ENCODE measurements at places on chromosomes 7 and 10.

DNA sequence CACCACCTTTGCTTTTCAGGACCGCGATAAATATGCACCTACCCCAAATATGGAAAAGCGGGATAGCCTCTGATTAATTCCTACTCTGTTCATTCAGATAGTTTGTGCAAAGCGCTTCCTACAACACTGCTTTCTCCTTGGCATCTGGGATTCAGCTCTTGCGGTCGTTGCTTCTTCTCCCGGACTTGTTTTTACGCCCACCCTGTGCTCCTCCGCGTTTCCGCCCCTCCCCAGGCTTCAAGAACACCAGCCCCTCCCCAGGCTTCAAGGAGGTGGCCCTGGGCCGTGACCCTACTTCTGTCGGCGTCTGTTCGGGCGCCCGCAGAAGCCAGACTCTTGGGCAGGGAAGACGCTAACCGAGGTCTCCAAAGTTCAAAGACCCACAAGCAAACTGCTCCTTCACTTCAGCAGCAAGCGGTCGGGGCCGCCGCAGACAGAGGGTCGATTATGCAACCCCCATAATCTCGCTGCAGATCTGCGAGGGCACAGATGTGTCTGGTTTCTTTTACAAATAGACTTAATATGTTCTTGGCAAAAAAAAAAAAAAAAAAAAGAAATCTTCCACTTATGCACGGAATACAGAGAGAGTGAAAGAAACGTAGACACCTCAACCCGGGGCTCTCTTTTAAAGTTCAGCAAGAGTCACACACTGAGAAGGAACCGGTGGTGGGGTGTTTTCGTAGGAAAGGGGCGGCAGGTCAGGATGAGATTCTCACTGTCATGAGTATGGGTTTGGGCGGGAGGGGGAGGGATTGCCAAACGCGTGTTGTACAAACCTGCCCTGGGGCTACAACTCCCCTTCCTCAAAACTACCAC lies 1.9 kb downstream of the DLX5 start:
- DNase-seq, result no peak

- no peak for DNase-seq
Measured at GRCh38 chr10:104648421-104648820, 7.3 kb downstream of the SORCS3 start.

GRCh38 chr7:144401490-144401889 lies 2.0 kb downstream of the NOBOX start:
- no peak for DNase-seq

- no peak for DNase-seq
Measured at GRCh38 chr10:7383442-7383841, 27.4 kb downstream of the SFMBT2 start.

- no peak for DNase-seq
Measured at GRCh38 chr10:57917019-57917418, 350.7 kb downstream of the IPMK start.

- DNase-seq, result no peak
Measured at GRCh38 chr7:149864751-149865150, 9.0 kb upstream of the ATP6V0E2 start.

- DNase-seq, result no peak
Measured at GRCh38 chr7:92631850-92632487, 41.8 kb upstream of the FAM133B start.

DNA sequence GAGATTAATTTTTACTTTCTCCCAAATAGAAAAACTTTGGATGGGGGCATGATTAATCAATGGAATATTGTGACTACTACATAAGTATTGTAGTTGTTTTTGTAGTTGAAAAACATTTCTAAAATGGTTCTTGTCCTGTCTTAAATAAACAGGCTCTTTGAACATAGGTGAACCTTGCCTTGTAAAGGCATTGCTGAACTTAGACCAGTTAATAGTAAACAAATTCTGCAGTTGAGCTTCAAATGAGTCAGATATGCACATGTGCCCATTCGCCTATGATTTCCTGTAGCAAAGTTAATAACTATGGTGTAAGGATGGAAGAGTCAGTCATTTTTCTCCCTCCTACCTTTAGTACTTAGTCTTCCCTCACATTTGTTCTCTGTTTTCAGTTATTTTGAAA lies 22.6 kb downstream of the CUTC start:
- DNase-seq, result no peak

DNA sequence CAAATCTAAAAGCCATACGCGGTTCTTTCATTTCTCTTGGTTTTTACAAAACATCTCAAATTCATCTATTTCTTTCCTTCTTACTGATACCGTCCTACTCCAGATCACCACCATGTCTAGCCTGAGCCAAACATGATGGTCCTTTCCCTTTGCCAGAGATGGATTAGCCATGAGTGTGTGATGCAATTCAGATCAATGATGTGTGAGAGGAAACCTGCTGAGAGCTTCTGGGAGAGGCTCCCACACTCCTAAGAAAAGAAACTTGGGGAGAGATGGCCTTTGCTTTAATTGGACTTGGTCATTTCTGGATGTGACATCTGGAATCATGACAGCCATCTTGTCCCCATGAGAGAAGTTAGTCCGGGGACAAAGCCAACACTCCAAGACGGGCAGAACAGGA lies 367.2 kb downstream of the FGFR2 start:
- no peak for DNase-seq

GRCh38 chr7:71338866-71339265 lies 206.9 kb downstream of the GALNT17 start:
- DNase-seq, result no peak

DNA sequence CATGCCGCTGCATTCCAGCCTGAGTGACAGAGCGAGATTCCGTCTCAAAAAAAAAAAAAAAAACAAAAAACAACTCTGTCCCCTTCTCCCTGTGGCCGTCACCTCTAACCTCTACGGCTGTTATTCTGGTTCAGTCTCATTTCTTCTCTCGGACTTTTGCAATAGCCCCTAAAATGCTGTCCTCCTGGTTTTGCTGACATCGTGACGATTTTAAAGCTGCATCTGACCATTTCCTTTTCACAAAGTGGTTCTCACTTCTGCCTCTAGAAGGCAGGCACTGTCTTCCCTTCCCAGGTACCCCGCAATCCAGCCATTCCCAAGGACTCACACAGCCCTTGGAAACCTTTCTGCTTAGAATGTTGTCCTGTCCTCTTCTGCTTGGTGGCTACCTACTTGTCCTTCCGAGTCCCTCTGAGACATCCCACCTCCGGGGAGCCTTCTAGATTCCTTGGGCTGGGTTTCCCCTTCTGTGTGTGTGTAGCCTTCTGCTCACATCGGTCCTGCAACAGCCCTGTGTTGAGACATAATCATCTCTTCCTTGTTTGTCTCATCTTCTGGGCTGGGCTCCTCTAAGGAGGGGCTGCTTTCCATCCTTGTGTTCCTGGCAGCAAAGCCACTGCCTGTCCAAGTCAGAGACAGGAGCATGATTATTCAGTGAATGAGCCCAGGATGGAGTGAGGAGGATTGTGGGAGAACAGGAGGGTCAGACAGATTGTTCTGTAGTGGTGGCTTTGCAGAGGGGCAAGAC lies 83.1 kb downstream of the GRK5 start:
- DNase-seq, result no peak

- no peak for DNase-seq
Measured at GRCh38 chr10:69425041-69425440, 8.3 kb upstream of the TACR2 start.

GRCh38 chr7:126700807-126701604 lies 551.7 kb downstream of the GRM8 start:
- DNase-seq, result peak; percentile 92

GRCh38 chr10:80964179-80964578 lies 426.5 kb downstream of the SH2D4B start:
- DNase-seq, result no peak

DNA sequence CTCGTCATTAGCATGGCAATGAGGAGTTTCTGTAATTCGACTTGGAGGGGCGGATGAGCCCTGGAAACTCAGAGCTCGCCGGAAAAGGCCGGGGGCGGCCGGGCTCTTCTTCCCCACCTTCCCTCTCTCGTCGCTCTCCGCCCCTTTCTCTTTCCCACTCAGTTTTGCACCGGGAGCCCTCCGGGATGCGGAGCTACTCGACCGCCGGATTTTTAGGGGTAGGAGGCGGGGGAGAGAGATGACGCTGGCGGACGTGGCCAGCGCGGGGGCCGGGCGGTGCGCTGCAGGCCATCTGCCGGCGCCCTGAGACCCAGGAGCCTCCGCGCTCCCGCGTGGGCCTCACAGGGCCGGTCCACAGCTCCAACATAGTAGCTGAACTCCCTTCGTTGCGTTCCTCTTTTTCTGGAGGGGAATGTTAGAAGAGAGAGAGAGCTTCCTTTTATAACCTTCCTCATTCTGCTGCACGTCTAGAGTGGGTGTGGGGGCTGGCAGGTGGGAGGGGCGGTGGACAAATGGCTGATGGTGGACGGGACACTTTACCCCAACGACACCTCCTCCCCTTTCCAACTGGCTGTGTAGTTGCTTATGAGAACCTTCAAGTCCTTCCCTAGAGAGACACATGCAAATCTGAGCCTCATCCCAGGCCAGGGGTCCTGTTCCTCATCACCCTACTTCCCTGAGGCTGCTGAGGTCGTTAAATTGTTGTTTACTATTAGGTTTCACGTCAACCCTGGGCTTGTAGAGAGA lies 1.1 kb upstream of the HOXA1 start:
- no peak for DNase-seq

DNA sequence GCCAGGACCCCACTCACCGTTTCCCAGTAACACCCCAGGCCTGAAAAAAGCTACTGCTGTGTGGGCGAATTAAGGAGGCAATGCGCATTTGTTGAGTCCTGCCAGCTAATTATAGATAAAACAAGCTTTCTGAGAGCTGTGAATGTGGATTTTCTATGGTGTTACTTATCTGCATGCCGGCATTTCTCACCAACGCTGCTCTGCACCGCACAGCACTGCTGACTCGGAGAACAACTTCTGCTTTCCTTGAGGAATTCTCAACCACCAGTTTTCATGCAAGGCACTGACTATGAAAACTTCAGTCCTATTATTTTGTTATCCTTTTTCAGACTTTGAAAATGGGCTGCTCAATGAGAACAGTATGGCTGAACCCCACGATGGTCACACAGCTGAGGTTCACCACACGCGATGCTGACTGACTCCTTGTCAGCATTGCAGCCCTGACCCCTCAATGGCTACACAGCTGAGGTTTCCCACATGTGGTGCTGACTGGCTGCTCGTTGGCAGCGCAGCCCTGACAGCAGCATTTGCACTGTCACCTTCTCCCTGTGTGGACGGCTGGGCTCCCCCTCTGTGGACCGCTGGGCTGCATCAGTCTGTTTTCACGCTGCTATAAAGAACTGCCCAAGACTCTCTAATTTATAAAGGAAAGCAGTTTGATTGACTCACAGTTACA lies 190.6 kb downstream of the DIP2C start:
- DNase-seq, result no peak

GRCh38 chr7:101870361-101871062 lies 53.1 kb downstream of the CUX1 start:
- no peak for DNase-seq

DNA sequence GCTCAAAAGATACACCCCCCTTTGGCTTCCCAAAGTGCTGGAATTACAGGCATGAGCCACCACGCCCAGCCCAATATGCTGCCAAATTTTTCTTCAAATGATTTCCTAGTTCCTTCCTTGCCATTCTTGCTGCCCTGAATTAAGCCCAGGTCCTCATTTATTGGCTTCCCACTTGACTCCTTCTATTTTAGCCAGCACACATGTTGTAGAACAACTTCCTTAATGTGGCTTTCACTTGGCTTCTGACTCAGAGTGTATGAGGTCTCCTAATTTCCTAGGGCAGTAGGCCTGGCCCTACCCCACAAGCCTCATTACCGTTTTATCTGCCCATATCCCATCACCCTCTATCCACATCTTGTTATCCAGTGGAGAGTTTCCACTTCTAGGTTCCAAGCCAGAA lies 21.8 kb upstream of the HIPK2 start:
- DNase-seq, result no peak

DNA sequence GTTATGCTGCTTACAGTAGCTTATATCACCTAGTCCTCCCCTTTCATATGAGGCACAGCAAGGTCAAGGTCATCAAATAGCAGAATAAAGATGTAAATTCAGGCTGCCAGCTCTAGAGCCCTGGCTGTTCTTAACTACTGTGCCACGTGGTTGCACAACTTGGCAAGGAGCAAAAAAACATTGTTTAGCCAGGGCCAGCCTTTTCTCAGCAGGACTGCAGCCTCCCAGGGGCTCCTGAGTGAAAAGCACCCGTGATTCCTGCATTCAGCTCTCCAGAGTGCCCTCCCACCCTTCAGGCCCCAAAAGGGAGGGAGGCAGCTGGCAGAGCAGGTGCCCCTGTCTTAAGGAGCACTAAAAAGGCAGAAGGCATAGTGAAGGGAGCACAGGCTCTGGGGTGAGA lies 31.8 kb upstream of the TM9SF3 start:
- DNase-seq, result no peak

DNA sequence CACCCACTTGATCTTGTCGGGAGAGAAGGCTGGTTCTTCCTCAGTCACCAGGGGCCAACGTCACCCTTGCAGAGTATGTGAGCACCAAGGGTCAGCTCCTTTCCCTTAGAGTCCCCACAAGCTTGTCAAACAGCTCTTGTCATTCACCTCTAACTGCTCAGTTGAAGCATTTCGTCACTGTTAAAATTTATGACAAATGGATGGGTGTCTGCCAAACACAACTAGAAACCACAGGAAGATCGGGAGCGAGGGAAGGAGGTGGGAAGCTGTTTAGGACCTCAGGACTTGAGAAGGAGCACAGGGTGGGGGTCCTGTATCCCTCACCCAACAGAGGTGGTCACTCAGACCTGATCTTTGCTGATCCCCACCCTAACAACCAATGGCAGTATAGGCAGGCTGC lies 373.3 kb upstream of the IGFBP3 start:
- no peak for DNase-seq

DNA sequence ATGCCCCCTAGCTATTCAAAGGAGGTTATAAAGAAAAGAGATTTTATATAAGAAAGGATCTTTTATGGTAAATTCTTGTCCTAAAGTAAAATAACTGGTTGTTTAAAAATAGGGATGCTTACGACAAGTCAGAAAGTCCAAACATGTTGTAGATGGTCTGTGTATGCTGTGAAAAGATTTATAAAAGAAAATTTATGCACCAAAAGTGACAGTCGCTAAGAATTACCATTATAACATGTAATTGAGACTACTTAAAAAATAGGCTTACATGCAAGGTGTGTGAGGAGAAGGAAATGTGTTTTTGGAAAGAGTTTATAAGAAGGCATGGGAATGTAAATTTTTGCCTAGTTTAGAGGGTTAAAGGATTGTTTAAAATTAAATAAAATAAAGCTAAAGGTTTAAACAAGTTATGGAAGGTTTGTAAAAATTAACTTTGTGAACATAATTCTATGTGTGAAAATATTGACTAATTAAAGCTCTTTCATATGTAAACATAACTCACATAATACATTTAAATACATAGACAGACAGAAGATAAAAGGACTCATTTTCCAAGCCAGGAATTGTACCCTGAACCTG lies 118.5 kb downstream of the LYZL1 start:
- no peak for DNase-seq

- no peak for DNase-seq
Measured at GRCh38 chr10:103295374-103296015, 18.6 kb downstream of the INA start.

Measured in glomerular endothelial cell (primary cell).